ENCODE measurements at places on chromosomes 13 and 19.

GRCh38 chr13:109567315-109567714, 219.1 kb downstream of the IRS2 start:
- no peak for DNase-seq

DNA sequence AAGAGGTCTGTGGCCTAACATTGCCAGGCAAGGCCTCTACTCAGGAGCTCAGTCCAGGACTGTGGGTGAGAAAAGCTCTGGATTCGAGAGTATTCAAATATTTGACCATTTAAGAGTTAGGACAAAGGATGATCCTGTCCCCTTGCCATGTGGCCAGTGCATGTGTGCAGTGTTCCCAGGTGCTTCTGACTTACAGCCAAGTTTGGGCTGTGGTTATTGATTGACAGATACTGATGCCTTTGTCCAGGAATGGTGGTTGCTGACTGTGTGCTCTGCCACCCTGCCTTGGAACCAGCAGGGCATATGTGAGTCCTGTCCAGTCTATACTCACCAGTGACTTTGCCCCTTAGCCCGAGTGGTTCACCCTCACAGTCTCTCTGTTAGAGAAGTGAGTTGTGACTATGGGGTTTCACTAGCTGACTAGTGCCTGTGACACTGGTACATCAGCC, 51.9 kb downstream of the GARRE1 start:
- DNase-seq: no peak

DNA sequence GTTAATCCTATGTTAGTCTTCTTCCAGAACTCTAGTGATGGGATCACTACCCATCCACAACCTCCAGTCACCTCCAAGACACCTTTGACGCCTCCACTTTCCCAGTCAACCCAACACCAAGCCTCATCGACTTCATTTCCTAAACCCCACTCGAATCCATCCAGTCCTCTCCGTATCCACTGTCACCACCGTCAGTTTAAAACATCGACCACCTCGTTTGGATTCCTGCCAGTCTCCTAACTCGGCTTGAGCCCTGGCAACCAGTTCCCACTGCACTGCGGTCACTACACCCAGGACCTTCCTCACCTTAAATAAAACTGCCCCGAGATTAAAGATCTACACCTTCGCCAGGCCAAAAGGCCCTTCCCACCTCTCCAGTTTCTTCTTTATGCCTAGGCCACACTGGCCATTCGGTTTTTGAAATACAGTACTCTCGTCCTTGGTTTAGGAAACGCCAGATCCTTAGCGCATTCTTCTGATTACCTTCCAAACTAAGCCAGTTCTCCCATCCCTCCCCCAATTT, 1.2 kb downstream of the MTIF3 start:
- no peak for DNase-seq

DNA sequence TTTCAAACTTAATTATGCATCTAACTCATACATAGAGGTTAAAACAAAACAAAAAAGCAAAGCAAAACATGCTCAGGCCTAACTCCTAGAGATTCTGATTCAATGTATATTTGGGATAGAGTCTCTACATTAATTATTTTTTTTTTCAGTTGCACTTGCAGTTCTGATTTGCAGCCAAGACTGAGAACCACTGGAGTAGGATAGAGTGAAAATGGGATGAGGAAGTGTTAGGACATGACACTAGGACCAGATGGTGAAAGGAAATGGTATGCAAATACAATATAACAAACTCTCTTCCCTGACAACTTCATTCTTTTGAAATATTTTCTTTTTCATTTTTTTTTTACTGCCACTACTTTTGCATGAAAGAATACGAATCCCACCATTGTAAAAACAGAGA, 1.8 kb downstream of the CCDC122 start:
- DNase-seq: no peak

DNA sequence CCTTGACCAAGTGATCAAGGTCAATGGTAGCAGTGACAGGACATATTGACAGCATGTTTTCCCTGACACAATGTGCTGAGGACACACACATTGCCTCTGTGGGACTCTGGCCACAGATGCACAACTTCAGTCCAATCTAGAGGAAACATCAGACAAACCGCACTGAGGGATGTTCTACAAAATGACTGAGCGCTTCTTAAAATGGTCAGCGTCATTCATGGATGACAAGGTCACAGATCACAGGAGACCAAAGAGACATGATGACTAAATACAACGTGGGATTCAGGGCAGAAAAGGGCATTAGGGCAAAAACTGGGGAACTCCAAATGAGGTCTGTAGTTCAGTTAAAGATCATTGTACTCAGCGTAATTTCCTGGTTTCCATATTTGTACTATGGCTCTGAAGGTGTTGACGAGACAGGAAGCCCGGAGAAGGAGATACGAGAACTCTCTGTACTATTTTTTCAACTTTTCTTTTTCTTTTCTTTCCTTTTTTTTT, 20.6 kb downstream of the PBX4 start:
- no peak for DNase-seq
